ENCODE measurements at places on chromosomes 7 and 10. TPM values are rescaled to one million over a fixed set of nuclear protein-coding genes. Genes with fewer than 3 reads are reported as not detected.

- H3K4me3 ChIP-seq = no peak overlapping the region
- no peaks in the 10 kb centered on the region for H3K27me3 ChIP-seq
- no peak for DNase-seq
- peaks cover 5% of the 10 kb centered on the region for H3K36me3 ChIP-seq
- peaks cover 65% of the 10 kb centered on the region for H3K4me1 ChIP-seq
Measured at GRCh38 chr10:35375091-35375765, 38.9 kb downstream of the CCNY start.

KLHDC10 gene
- 15.6 TPM for total RNA-seq

GRCh38 chr10:103576862-103577261, 83.4 kb downstream of the NEURL1 start:
- H3K27ac ChIP-seq = no peak overlapping the region
- no peak for DNase-seq
- no peaks in the 10 kb centered on the region for H3K36me3 ChIP-seq
- peaks cover 14% of the 10 kb centered on the region for H3K27me3 ChIP-seq
- H3K4me1 ChIP-seq = no peaks in the 10 kb centered on the region

GRCh38 chr10:28366994-28367393, 64.1 kb upstream of the MPP7 start:
- peaks cover 10% of the 10 kb centered on the region for H3K36me3 ChIP-seq
- no peak overlapping the region for H3K4me3 ChIP-seq
- DNase-seq = no peak
- H3K27ac ChIP-seq = no peak overlapping the region

- H3K4me1 ChIP-seq = no peaks in the 10 kb centered on the region
- H3K4me3 ChIP-seq = no peak overlapping the region
- DNase-seq = no peak
- H3K27me3 ChIP-seq = peaks cover 27% of the 10 kb centered on the region
- H3K36me3 ChIP-seq = no peaks in the 10 kb centered on the region
Measured at GRCh38 chr7:26428571-26428970, 136.9 kb downstream of the SNX10 start.

TSPAN13 gene
- total RNA-seq = 0.96 TPM

TWIST1 gene
- 5.6 TPM for total RNA-seq

DNA sequence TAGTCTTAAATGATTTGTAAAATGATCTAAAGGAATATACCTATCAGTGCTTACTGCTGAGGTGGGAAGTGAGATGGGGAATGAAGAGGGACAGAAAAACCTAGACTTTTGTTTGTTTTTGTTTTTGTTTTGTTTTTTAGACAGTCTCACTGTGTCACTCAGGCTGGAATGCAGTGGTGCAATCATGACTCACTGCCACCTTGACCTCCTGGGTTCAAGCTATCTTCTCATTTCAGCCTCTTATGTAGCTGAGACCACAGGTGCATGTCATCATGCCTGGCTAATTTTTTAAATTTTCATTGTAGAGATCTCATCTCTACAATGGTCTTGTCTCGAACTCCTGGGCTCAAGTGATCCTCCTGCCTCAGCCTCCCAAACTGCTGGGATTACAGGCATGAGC, 116.4 kb upstream of the SEM1 start:
- no peaks in the 10 kb centered on the region for H3K4me1 ChIP-seq
- H3K36me3 ChIP-seq = no peaks in the 10 kb centered on the region
- no peak overlapping the region for H3K27ac ChIP-seq

GRCh38 chr10:124595143-124595883, 133.7 kb downstream of the LHPP start:
- no peaks in the 10 kb centered on the region for H3K36me3 ChIP-seq
- peaks cover 6% of the 10 kb centered on the region for H3K4me1 ChIP-seq
- no peaks in the 10 kb centered on the region for H3K27me3 ChIP-seq
- no peak for DNase-seq
- H3K4me3 ChIP-seq = no peak overlapping the region

- peaks cover 77% of the 10 kb centered on the region for H3K4me1 ChIP-seq
- H3K4me3 ChIP-seq = peak overlapping the region; percentile 69
Measured at GRCh38 chr10:62681211-62681940, 123.1 kb upstream of the ADO start.

GRCh38 chr7:50742401-50742800, 40.3 kb downstream of the GRB10 start:
- H3K36me3 ChIP-seq = no peaks in the 10 kb centered on the region
- H3K27me3 ChIP-seq = no peaks in the 10 kb centered on the region
- no peak for DNase-seq
- H3K27ac ChIP-seq = no peak overlapping the region
- peaks cover 10% of the 10 kb centered on the region for H3K4me1 ChIP-seq
- H3K4me3 ChIP-seq = no peak overlapping the region

GRCh38 chr7:68074242-68074641, 1077.6 kb downstream of the TYW1 start:
- H3K27ac ChIP-seq = no peak overlapping the region
- no peak overlapping the region for H3K4me3 ChIP-seq
- no peak for DNase-seq

IDI2 gene
- total RNA-seq = not detected

DNA sequence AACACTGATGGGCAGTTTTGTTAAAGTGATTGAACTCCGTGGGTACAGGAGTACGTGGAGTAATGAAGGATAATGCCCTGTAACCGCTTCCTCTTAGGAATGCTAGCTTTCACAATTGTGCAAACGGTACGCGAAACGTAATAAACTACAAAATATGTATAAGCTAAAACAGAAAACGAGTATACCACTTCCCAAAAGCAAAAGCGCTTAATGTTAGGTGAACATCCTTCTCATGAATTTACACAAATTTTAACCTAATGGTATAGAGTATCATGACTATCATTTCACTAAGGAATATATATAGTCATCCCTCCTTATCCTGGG, 395 bp upstream of the ZNF25 start:
- peak overlapping the region; percentile 95 for H3K27ac ChIP-seq
- H3K36me3 ChIP-seq = peaks cover 6% of the 10 kb centered on the region
- no peaks in the 10 kb centered on the region for H3K27me3 ChIP-seq

DNA sequence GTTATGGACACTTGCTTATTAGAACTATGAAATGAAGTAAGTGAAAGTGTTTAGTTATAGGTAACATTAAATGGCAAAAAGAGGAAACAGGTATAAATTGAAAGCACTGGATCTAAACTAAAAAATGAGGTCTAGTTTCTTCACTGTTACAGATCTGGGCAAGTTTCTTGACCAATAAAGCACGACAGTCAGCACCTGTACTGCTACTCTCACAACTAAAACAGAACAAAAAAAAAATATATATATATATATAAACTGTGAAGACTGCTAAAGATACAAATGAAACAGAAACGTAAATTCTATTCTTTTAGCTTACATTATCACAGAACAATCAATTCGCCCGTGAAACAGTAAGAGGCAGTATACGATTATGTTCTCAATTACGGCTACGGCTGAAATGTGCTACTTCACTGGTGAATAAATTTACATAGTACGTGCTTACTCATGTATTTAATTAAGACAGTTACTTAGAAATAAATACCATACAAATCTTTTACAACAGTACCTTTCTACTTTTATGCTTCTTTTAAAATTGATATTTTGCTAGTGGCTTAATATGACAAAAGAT, 4.2 kb downstream of the AHR start:
- DNase-seq = no peak
- H3K27ac ChIP-seq = no peak overlapping the region
- no peak overlapping the region for H3K4me3 ChIP-seq
- peaks cover 24% of the 10 kb centered on the region for H3K4me1 ChIP-seq
- H3K27me3 ChIP-seq = no peaks in the 10 kb centered on the region

PTPRN2 gene
- 0.47 TPM for total RNA-seq

HEPACAM2 gene
- not detected for total RNA-seq

- no peak for DNase-seq
- H3K27ac ChIP-seq = no peak overlapping the region
- peaks cover 4% of the 10 kb centered on the region for H3K27me3 ChIP-seq
- no peaks in the 10 kb centered on the region for H3K36me3 ChIP-seq
- no peak overlapping the region for H3K4me3 ChIP-seq
Measured at GRCh38 chr7:78141522-78142281, 343.1 kb downstream of the PHTF2 start.

DNA sequence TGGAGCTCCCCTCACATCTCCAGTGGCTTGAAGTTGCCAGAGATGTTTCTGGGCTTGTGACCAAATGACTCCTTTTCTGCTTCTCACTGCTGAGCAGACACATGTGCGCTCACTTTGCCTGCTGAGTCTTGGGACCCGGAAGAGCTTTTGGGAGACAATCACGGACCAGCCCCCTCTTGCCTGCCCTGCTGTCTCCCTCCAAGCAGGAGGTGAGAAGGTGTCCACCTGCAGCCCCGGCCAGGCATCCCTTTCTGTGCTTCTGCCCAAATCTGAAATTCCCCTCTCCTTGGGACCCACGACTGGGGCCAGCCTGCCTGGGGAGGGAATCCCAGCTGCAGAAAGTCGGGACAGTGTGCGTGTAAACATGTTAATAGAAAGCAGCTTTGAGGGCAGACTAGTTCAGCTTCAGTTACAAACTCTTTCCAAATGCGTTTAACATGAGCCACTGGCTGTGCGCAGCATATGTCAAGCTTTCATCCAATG, 31.7 kb downstream of the HTRA1 start:
- H3K27ac ChIP-seq = no peak overlapping the region
- no peak for DNase-seq
- H3K27me3 ChIP-seq = peaks cover 19% of the 10 kb centered on the region
- H3K4me3 ChIP-seq = no peak overlapping the region
- H3K36me3 ChIP-seq = no peaks in the 10 kb centered on the region
- H3K4me1 ChIP-seq = peaks cover 9% of the 10 kb centered on the region

GRCh38 chr7:135188298-135188984, 17.9 kb upstream of the CYREN start:
- H3K27ac ChIP-seq = no peak overlapping the region
- DNase-seq = no peak
- no peaks in the 10 kb centered on the region for H3K4me1 ChIP-seq
- H3K36me3 ChIP-seq = peaks cover 52% of the 10 kb centered on the region
- H3K4me3 ChIP-seq = no peak overlapping the region

DNA sequence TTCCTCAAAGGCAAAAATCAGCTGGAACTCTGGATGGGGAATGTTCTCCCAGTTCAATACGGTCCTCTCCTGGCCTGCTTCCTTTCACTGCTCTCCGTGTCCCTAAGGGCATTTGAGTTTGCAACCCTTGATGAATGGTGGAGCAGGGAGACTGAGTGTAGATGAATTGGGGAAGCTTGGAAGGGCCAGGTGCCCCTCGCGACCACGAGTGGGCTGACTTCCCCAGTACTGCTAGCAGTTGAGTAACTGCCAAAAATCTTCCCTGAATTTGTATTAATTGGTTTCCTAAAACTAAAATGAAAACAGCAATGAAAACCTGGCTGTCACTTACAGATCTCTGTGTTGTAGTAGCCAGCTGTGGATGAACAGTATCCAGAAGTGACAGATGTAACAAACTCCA, 13.6 kb downstream of the IRF5 start:
- no peak overlapping the region for H3K27ac ChIP-seq
- peaks cover 44% of the 10 kb centered on the region for H3K36me3 ChIP-seq
- no peak overlapping the region for H3K4me3 ChIP-seq

OR2A7 gene
- 2.1 TPM for total RNA-seq

GRCh38 chr7:44709011-44709915, 39.4 kb upstream of the ZMIZ2 start:
- no peaks in the 10 kb centered on the region for H3K27me3 ChIP-seq
- H3K4me1 ChIP-seq = peaks cover 10% of the 10 kb centered on the region
- H3K36me3 ChIP-seq = peaks cover 18% of the 10 kb centered on the region
- no peak for DNase-seq
- H3K27ac ChIP-seq = no peak overlapping the region

KLF14 gene
- not detected for total RNA-seq

PLCE1 gene
- total RNA-seq = not detected

DNA sequence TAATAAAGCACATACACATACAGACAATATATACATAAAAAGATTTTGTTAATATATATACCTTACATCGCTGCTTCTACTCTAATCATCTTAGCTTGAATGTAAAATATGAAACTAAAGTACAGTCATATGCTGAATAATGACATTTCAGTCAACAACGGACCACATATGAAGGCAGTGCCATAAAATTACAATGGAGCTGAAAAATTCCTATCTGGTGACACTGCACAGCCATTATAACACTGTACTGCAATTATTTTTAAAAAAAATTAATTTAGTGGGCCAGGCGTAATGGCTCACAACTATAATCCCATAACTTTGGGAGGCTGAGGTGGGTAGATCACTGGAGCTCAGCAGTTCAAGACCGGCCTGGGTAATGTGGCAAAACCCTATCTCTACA, 122.3 kb downstream of the JMJD1C start:
- no peak for DNase-seq
- H3K27me3 ChIP-seq = no peaks in the 10 kb centered on the region
- H3K36me3 ChIP-seq = peaks cover 7% of the 10 kb centered on the region
- H3K27ac ChIP-seq = no peak overlapping the region

GRCh38 chr7:17402628-17403278, 104.3 kb downstream of the AHR start:
- H3K4me1 ChIP-seq = peaks cover 27% of the 10 kb centered on the region
- no peak for DNase-seq
- H3K27ac ChIP-seq = peak overlapping the region; percentile 32
- H3K27me3 ChIP-seq = peaks cover under 1% of the 10 kb centered on the region
- peak overlapping the region; percentile 13 for H3K4me3 ChIP-seq

GRCh38 chr10:79490400-79491142, 21.8 kb upstream of the EIF5AL1 start:
- H3K27ac ChIP-seq = no peak overlapping the region
- DNase-seq = no peak
- H3K36me3 ChIP-seq = no peaks in the 10 kb centered on the region
- H3K4me1 ChIP-seq = no peaks in the 10 kb centered on the region
- H3K4me3 ChIP-seq = no peak overlapping the region

GRCh38 chr10:80702143-80702542, 164.4 kb downstream of the SH2D4B start:
- H3K27me3 ChIP-seq = no peaks in the 10 kb centered on the region
- no peak for DNase-seq
- H3K4me1 ChIP-seq = no peaks in the 10 kb centered on the region
- H3K4me3 ChIP-seq = no peak overlapping the region
- no peak overlapping the region for H3K27ac ChIP-seq

DNA sequence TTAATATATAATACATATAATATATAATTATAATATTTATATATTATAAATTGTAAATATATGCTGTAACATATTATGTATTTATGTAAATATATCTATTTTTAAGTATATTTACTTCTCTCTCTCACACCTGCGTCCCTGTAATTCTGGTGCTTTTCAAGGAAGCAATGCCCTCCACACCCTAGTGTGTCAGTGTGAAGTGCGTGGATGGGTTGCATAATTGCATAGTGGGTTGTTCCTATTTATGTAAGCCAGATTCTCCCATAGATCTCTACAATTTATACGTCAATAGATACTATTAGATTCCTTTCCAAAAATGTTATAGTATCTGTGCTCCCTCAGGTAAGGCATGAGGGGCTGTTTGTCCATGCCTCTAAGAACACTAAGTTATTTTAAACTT, 49.9 kb upstream of the CPN1 start:
- H3K4me1 ChIP-seq = no peaks in the 10 kb centered on the region
- no peaks in the 10 kb centered on the region for H3K36me3 ChIP-seq
- peaks cover 35% of the 10 kb centered on the region for H3K27me3 ChIP-seq
- H3K27ac ChIP-seq = no peak overlapping the region
- no peak for DNase-seq
- no peak overlapping the region for H3K4me3 ChIP-seq

GRCh38 chr7:117165656-117166055, 157.2 kb downstream of the WNT2 start:
- H3K4me1 ChIP-seq = no peaks in the 10 kb centered on the region
- H3K4me3 ChIP-seq = no peak overlapping the region
- no peaks in the 10 kb centered on the region for H3K27me3 ChIP-seq
- no peak for DNase-seq

GRCh38 chr7:115885550-115885949, 145.0 kb downstream of the TFEC start:
- no peak overlapping the region for H3K4me3 ChIP-seq
- H3K27ac ChIP-seq = no peak overlapping the region
- H3K27me3 ChIP-seq = no peaks in the 10 kb centered on the region
- H3K4me1 ChIP-seq = no peaks in the 10 kb centered on the region
